ENCODE measurements at places on chromosomes 6 and 20.

GRCh38 chr20:43755390-43755789, 28.6 kb upstream of the GTSF1L start:
- no peak for DNase-seq

GRCh38 chr6:148195511-148195910, 147.1 kb upstream of the SASH1 start:
- DNase-seq: no peak

GRCh38 chr6:119148098-119148824, 69.8 kb upstream of the FAM184A start:
- peak; percentile 72 for DNase-seq

DNA sequence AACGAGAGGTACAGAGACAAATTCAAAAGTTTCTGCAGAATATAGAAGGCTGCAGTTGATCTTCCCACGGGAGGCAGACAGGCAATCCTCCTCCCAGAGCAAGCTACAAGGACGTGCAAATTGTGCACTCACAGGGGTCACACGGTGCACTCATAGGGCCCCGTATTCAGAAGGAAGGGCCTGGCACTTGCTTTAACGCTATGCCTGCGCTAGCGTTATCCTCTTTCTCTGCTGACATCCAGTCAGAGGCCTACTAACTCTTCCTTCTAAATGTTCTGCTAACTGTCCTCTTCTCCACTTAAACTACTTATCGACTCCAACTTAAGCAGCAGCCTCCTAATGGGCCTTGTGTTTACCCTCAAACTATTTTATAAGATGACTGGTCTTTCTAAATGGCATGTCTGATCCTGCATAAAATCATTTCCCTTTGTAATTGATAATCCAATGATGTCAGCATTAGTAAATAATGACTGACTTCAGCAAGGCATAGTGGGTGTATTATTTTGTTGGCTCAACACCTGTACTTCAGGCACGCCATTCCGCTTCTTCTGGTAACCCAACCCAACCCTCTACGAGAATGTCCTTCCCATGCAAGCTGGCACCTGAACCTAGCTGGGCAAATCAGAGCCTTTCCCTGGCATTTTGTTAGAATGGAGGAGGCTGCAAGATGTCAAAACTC, 2.2 kb downstream of the IFNGR1 start:
- DNase-seq: no peak

GRCh38 chr20:3614466-3614865, 48.7 kb downstream of the GFRA4 start:
- no peak for DNase-seq

DNA sequence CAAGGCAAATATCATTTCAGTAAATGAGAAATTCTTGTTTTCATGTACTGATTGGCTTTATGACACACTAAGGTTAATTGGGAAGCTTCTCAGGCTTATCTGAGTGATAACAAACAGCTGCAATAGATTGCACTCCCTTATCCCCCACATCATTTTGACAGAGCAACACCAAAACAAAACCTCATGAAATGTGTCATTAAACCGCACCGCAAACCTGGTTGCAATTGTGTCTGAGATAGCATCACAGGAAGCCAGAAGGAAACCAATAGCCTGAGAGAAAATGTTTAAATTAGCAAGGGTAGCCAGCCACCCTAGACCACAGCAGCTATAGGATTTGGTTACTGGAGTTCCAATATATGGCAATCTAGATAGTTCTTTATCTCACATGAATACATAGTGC, 31.6 kb upstream of the LAMA4 start:
- DNase-seq: no peak

- DNase-seq: no peak
Measured at GRCh38 chr20:57879779-57880570, 170.2 kb upstream of the PMEPA1 start.

- DNase-seq: no peak
Measured at GRCh38 chr6:45813943-45814342, 201.7 kb downstream of the CLIC5 start.

DNA sequence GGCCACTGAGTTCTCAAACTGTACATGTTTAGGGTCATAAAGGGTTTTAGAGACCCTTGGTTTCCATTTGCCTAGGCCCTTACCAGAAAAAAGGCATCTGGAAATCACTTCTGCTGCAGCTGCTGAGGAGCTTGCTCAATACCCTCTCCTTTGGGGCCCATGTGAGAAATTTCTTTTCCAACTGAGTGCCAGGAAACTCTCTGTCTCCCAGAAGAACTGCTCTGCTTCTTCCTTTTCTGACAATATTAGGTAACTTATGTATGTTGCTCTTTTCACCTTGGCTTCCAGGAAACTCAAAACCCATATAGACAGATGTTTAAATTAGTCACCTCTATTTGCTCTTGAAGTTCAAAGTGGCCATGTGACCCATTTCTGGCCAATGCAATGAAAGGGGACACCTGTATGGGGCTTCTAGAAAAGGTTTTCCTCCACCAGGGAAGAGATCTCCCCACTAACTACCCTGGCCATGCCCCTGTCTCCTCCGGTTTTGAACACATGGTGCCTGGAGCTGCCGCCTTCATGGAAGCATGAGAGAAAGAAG, 121.6 kb downstream of the PREX1 start:
- no peak for DNase-seq

DNA sequence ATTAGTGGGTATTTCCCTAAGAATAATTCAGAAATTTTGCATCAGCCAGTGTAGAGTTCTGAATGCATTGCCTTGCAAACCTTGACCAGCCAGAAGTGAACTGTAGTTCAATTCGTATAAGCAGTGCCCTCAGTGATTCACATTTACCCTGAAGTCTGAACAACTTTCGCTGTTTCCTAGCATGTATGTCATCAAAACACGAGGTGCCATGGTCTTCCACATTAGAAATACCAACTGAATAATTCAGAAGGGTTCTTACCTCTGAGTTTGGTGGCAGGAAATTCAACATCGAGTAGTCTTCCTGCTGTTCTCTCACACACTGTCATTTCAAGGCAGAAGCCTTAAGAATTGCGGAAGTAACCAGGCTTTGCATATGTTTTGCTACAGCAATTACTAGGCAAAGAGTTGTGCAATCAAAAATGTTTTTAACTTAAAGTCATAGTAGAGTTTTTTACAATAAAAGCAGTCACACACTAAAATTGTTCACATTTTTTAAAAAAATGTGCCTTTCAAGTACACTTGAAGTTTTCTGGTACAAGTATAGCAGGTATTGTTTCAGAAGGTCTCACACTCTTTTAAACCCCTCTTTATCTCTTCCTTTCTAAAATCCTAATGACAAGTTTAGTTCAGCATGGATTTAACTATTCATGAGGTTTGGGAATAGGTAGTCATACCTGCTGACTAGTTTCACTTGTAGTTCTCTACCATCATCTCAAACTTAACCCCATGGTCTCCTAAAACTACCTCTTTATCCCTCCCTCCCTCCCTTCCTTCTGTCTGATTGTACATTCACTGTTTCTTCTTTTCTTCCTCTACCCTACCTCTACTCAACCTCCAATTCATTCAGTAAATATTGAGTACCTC, 118.3 kb downstream of the STXBP5 start:
- DNase-seq: no peak

GRCh38 chr6:110662490-110663211, 152.6 kb downstream of the CDK19 start:
- DNase-seq: no peak

DNA sequence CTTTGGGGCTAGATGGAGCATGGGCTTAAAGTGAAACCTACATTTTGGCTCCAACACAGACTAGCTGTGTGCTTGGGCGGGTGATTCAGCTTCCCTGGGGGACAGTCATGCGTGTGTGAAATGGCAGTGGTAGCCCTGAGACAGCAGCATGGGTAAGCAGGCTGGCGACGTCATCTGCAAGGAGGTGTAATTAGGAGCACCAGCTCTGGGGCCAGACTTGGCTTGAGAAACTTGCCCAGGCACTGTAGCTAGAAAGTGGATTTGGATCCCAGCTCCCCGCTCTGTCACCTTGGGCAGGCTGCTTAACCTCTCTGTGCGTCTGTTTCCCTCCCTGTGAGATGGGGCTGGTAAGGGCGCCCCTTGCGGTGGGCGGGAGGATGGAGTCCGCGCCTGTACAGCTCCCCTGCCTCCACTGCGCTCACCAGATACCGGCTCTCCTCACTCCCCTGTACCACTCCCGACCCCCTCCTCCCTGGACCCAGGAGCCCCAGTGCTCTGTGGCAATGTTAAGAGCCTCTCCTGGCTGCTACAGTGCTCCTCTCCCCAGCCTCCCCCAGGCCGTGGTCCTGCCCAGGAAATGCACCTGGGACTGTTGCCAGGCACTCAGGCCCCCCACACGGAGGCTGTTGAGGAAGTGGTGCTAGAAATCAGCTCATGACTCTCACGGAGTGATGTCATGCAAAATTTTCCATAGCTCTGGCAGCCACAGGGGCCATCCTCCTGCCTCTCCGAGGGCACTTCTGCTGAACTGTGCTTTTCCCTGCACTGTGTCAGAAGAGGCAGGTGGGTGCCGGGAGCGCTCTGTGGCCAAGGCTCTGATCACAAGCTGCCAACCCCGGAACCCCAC, 44.6 kb downstream of the SYNJ2 start:
- DNase-seq: peak; percentile 94

DNA sequence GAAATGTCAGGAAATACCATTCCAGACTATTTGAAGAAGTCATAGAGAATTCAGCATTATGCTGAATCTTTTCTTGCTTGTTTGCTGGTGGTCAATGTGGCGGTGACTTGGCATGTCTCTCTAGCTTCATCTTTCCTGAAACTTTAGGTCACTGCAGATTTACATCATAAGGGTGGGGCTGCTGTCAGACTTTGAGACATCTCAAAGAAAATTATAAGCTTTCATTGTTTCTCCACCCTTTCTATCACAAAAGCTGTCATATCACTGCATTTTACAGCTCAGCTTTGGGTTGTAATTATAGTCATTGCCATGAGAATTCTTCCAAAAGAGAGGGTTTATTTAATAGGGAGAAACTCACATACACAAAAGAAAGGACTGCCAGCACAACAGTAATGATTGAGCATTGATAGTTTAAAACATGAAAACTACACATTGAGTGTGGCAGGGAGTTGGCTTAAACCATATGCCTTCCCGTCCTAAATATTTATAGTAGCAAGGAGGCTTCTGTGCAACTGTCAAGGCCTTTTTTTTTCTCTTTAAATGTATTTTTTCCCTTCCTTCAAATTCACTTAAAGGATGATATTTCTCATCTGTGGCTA, 44.7 kb upstream of the LRRC1 start:
- no peak for DNase-seq

- DNase-seq: no peak
Measured at GRCh38 chr20:38095017-38095686, 61.6 kb downstream of the RPRD1B start.

DNA sequence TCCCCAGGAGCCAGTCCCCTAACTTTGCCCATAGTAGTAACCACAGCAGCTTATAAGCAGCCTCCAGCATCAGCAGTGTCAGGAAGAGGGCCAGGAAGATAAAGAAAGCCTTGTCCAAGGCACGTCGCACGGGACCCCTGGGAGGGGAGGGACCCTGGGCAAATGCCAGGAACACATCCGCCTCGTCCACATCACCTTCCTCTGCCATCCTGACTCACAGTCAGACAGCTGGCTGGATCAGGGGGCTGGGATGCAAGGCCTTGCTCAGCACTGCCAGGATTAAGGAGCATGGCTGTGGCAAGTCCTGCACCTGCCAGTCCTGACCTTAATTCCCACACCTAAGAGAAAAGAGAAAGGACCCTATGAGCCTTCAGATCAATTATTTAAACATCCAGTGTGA, 11.5 kb upstream of the ZBTB22 start:
- no peak for DNase-seq

GRCh38 chr6:9799582-9799981, 615.3 kb downstream of the TFAP2A start:
- no peak for DNase-seq

DNA sequence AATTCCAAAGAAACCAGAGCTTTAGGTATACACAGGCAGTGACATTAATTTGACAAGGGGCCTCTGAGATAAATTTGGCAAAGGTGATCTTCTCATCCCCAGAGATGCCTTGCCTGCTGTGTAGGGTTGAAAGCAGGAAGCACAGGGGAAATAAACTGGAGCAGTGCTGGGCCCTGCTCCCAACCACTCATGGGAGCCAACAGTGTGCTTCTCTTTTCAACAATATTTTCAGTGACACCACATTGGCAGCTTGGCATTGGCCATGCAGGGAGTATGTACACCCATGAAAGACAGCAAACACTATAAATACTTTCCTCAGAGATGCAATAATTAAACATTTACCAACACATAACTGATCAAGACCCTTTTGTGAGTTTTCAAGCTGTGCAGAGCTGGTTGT, 90.7 kb upstream of the F13A1 start:
- DNase-seq: no peak

- DNase-seq: no peak
Measured at GRCh38 chr6:24458941-24459340, 30.4 kb downstream of the GPLD1 start.

- peak; percentile 87 for DNase-seq
Measured at GRCh38 chr6:106360410-106360988, at the start of gene CRYBG1. Gene CRYBG1 (plus strand): TSS chr6:106360717. CDS start chr6:106360909, 192 bp downstream.

DNA sequence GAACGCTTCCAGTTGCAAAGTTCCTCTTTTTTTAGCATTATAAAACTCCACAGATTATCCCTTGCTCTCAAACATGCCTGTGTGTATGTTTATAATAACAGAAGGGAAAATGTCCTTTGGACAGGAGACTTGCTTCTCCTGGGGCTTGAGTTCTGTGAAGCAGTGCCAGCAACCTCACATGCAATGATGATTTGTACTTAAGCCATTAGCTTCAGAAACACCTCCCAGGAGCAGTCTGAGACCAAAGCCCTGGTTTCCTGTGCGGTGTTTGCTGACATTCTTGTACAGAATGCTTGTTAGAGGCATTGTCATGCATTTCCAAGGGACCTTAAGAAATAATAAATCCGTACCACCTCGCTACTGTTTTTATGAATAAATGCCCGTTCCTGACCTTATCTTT, 752.8 kb downstream of the CBLN4 start:
- no peak for DNase-seq

DNA sequence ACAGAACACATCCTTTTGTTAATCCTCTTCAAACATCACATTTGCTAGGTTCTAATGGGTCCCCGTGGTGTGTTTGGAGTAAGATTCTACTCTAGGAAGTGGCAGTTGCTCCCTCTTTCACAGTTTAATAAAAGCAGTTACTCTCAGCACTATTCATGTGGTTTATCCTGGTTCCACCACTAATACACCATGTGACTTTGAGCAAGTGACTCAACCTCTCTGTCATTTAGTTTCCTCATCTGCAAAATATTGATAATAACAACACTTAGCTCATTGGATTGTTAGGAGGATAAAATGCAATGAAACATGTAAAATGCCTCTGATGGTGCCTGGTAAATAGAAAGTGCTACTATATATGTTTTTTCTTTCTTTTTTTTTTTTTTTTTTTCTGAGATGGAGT, 488.0 kb upstream of the NOX3 start:
- DNase-seq: no peak

GRCh38 chr20:568673-569415, 25.3 kb upstream of the CSNK2A1 start:
- no peak for DNase-seq

GRCh38 chr6:168666699-168667427, 225.9 kb downstream of the SMOC2 start:
- DNase-seq: no peak

- no peak for DNase-seq
Measured at GRCh38 chr20:48761874-48762273, 65.9 kb downstream of the PREX1 start.
